ENCODE measurements at places on chromosomes 7 and 10. TPM values are rescaled to one million over a fixed set of nuclear protein-coding genes. Genes with fewer than 3 reads are reported as not detected.

Gene TRPV5
- not detected for polyA plus RNA-seq

Gene PON1
- not detected for polyA plus RNA-seq

Gene CRPPA
- 0.03 TPM for polyA plus RNA-seq

Gene CDH23
- 36.2 TPM for polyA plus RNA-seq

Gene ADK
- polyA plus RNA-seq: 3.8 TPM

Gene CASTOR2
- 2.4 TPM for polyA plus RNA-seq

Gene GPR141
- polyA plus RNA-seq: 26.6 TPM

Gene C10orf62
- not detected for polyA plus RNA-seq

Gene GHITM
- 312 TPM for polyA plus RNA-seq

Gene HELLS
- 0.04 TPM for polyA plus RNA-seq

Gene CTAGE4
- not detected for polyA plus RNA-seq

Gene CCL24
- polyA plus RNA-seq: not detected

Gene PAPSS2
- polyA plus RNA-seq: 6.2 TPM

Gene CNPY1
- polyA plus RNA-seq: not detected

Gene PRSS1
- not detected for polyA plus RNA-seq

Gene GPR85
- polyA plus RNA-seq: not detected

Gene CNNM1
- not detected for polyA plus RNA-seq

Gene SLC26A5
- not detected for polyA plus RNA-seq

Gene AGBL3
- polyA plus RNA-seq: 0.20 TPM

Gene PALD1
- polyA plus RNA-seq: 0.04 TPM

Gene ASAH2B
- polyA plus RNA-seq: not detected

Gene RBP3
- polyA plus RNA-seq: not detected

Gene POLR2J2
- polyA plus RNA-seq: 1.2 TPM

Gene FAM25G
- not detected for polyA plus RNA-seq
